ENCODE measurements at places on chromosomes 2 and 18.

- no peak for DNase-seq
These were observed 79.4 kb upstream of the DNAJC10 start for GRCh38 chr2:182636699-182637098.

- no peak for DNase-seq
These were observed 180.3 kb downstream of the ANKRD44 start for GRCh38 chr2:197130318-197130717.

DNA sequence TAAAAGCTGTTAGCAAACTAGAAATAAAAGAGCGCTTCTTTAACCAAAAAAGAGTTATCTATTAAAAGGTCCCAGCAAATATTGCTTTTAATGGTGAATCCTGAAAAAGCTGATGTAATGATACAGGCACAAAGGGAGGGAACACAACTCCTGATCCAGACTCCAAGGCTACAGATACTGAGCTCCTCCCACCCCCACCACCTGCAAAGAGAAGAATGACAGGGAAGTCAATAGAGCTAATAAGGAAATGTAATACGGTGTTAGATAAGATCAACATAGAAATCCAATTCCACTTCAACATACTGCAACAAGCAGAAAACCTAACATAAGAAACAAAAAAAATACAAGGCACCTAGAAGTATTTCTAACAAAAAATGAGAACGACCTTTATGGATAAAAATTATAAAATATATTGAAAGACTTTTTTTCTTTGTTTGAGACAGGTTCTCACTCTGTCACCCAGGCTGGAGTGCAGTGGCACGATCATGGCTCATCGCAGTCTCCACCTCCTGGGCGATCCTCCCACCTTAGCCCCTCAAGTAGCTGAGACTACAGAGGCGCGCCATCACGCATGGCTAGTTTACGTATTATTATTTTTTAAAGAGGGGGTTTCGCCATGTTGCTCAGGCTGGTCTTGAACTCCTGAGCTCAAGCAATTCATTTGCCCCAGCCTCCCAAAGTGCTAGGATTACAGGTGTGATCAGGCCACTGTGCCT is 192.2 kb downstream of the HDAC4 start:
- DNase-seq, result no peak

GRCh38 chr2:34660741-34661140 is 1061.6 kb upstream of the FAM98A start:
- DNase-seq, result no peak

DNA sequence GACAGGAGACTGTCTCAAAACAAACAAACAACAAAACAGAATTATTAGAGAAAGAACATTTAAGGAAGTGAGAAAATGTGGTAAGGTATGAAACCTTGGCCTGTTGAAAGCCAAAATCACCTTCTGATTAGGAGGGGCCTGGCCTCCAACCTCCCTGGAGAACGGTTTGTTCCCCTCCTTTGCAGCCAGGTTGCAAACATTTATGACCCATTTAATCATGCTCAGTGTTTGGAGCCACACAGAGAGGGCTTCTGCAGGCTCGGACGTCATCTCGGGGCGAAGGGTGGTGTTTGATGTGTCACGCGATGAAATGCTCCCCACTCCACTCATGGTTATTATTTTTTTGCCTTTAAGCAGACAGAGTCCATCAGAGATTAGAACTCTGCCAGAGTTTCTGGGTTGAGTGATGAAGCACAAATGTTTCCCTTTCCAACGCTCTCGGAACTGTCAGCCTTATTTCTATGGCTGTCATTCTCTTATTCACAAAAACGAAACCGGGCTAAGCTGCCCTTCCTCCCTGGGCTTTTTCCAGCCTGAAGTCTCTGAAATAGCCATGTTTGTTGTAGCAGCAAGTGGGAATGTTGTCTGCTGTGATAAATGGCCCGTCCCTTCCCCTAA is 33.6 kb upstream of the ROCK2 start:
- DNase-seq, result no peak

DNA sequence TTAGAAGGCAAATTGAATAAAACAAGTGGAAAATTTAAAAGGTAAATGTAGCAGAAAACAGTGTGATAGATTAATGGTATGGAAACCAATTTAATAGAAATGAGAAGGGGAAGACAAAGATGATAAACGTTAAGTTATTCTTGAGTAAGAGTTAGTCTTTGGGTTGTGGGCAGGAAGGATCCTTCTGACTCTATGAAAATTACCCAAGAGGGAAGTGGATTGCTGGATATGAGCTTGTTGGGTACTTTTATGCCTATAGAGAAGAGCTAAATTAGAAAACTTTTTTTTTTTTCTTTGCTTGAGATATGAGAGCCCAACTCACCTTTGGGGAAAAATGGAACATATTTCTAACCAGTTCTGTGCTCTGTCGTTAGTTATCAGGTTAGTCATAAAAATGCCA is 144.0 kb downstream of the LDLRAD4 start:
- no peak for DNase-seq

DNA sequence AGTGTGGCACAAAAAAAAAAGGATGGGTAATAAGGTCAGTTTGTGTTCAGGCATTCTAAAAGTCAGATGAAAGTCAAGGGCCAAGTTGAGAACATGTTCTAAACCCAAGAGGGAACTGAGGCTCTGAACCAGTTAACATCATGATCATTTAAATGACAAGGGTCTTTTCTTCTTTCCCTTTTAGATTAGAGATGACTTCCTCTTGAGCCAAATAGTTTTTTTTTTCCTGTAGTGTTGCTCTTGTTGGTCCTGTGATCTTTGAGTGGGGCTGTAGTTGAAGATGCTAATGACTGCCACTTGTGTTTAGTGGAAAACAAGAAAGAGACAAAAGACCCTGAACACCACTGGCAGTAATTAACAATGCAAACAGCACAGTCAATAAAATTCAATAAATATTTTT is 482.7 kb upstream of the SYT4 start:
- DNase-seq, result no peak

- DNase-seq, result no peak
These were observed 11.4 kb upstream of the SLC35F6 start for GRCh38 chr2:26752656-26753055.

Measured in liver (tissue), 10 donors.